ENCODE measurements at places on chromosomes 5 and 9.

DNA sequence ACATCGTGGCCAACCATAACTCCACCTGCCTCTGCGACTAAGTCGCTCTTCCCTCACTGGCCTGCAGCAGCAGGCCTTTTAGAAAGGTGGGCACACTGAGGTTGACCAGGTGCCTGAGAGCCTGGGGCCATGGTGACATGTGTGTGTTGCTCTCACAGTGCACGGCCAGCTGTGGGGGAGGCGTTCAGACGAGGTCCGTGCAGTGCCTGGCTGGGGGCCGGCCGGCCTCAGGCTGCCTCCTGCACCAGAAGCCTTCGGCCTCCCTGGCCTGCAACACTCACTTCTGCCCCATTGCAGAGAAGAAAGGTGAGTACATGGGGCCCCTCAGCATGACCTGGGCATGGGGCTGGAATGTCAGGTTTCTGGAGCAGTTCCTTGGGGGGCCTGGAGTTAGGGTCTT, 104.5 kb upstream of the ICE1 start:
- no peak for DNase-seq

- DNase-seq = no peak
Measured at GRCh38 chr9:115152281-115152820, 34.4 kb upstream of the TNC start.

- no peak for DNase-seq
Measured at GRCh38 chr5:150676578-150676977, 15.5 kb downstream of the MYOZ3 start.

- peak; percentile 16 for DNase-seq
Measured at GRCh38 chr5:10355071-10355889, 1.8 kb downstream of the MARCHF6 start.

- no peak for DNase-seq
Measured at GRCh38 chr5:11797132-11797531, 107.1 kb downstream of the CTNND2 start.

DNA sequence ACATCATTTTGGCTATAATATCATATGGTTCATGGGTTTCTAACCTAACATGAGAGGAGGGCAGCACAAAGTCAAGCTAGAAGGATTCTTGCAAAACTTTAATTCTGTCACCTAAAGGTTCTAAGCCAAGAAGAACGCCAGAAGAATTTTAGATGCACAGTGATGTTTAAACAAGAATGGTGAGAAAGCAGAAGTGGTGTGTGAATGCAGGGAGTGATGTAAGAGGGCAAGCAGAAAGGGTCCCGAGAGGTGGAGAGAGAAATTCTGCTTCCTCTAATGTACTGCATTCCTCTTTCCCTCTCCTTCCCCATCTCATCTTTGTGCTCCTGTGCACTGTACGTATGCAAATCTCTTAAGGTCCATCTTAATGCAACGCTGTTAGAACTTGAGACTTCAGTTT, 2.1 kb upstream of the TRMO start:
- DNase-seq = no peak
